Activated CD8-positive, alpha-beta memory T cell treated with anti-CD3 and anti-CD28 coated beads for 4 hours (primary cell): ENCODE measurements at places on chromosomes 4 and X.

DNA sequence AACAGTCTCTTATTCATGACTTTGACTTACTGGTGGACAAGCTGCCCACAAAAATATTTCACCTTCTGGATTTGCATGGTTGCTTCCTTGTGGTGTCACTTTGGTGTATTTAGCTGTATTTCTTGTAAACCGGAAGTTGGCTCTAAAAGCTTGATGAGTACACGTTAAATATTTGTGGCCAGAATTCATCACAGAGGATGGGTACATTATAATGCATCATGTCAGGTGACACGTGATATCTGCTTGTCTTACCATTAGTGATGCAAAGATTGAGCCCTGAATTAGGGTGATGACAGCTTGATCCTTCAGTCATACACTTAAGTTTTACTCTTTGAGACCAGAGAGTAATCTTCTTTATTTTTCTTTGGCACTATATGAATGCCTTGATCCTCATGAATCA, 188.3 kb upstream of the RPS6KA3 start:
- no peak for DNase-seq

- no peak for DNase-seq
Measured at GRCh38 chrX:136750364-136750763, 30.4 kb downstream of the ARHGEF6 start.

DNA sequence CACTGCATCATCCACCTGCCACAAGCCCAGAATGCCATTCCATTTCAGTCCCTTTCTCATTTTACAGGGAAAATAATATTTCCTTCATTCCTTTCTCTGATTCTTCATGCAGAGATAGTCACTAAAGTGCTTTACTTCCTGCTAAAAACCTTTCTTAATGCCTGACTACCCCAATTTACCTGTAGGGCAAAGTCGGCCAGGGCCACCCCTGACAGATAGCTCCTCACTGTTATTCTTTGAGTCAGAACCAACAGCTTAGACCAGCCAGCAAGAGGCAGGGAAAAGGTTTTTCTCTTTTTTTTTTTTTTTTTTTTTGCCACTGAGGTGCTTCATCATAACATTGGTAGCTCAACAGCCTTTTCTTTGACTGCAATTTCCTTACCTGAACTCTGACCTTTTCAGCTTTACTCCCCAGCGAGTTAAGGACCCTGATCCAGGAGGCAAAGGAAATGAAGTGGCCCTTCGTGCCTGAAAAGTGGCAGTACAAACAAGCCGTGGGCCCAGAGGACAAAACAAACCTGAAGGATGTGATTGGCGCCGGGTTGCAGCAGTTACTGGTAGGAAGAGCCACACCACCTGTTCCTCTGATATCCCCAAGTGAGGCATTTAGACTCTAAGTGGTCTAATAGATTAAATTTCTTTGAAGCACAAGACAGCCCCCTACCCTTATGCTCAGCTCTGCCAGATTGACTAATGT, 85.0 kb downstream of the ALPK1 start:
- DNase-seq: no peak

DNA sequence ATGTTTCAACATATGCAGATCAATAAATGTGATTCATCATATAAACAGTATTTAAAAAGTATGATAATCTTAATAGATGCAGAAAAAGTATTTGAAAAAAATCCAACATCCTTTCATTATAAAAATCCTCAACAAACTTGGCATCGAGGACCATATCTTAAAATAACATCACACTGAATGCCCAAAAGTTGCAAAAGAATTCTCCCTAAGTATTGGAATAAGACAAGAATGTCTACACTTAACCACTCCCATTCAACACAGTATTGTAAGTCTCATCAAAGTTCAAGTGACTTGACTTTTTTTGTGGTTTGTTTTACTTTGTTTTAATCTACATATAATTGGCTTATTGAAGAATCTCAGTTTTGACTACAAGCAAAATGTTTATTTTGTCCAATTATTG, 779.0 kb upstream of the SLIT2 start:
- no peak for DNase-seq

GRCh38 chrX:63656871-63657580, 128.0 kb downstream of the ARHGEF9 start:
- no peak for DNase-seq

GRCh38 chrX:28850955-28851354, 263.7 kb downstream of the IL1RAPL1 start:
- no peak for DNase-seq

- DNase-seq: no peak
Measured at GRCh38 chr4:181564625-181565024, 678.6 kb upstream of the TENM3 start.

GRCh38 chr4:151407466-151408379, 1.3 kb upstream of the FHIP1A start:
- DNase-seq: no peak

GRCh38 chr4:93313197-93313596, 515.4 kb upstream of the ATOH1 start:
- DNase-seq: no peak

DNA sequence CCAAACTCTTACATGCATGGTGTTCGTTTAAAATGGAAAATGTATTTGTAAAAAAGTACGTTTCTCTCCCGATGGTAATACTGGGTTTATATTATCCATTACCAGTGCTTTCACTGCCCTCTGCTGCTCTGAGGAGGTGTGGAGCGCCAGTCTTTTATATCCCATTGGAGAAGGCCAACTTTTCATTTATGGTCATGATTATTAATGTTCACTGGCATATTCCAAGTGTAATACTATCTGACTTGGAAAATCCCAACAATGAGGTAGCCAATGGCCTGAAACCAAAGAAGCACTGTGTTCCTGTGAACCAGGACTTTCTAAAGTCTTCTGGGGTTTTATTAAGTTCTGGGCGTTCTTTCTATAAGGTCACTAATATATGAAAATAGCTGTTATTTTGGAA, 80.7 kb downstream of the SYNPO2 start:
- no peak for DNase-seq

DNA sequence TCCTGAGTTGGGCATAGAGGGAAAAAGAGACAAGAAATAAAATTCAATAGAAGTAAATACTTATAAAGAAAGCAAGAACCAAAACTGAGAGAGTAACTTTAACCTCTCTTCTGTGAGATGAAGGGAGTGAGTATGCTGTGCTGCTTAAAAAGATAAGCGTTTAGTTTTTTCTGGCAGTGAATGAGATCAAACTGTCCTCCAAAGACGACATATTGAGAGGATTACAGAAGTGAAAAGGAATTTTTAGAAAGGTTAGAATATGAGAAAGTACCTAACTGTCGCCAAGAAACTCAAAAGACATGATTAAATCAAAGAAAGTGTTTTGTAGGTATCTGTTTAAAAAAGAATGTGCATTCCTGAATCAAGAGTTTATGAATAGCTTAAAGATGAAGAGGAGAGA, 16.0 kb downstream of the GAB1 start:
- DNase-seq: no peak

GRCh38 chrX:1493877-1494510, 41.3 kb upstream of the ASMTL start:
- no peak for DNase-seq

DNA sequence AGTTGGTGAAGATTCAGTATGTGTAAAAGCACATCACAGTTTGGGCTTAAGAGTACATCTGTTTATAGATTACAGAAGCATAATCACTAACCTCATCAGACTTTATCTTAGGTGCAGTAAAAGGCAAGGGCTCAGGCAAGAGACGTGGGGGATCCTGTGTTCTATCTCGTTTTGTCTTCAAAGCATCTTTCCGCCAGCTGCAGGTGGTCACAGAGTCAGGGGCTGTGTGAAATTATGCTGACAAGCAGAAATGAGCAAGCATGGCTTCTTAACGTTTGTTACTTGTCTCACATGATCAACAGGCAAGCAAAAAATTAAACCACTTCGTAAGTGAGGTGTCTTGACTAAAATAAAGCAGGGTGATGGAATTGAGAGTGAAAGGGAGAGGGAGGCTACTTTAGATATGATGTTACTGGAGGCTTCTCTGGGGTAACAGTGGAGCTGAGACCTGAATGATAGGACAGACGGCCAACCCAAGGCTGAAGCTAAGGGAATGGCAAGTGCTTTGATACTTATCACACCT, 1.4 kb upstream of the TEC start:
- DNase-seq: no peak

DNA sequence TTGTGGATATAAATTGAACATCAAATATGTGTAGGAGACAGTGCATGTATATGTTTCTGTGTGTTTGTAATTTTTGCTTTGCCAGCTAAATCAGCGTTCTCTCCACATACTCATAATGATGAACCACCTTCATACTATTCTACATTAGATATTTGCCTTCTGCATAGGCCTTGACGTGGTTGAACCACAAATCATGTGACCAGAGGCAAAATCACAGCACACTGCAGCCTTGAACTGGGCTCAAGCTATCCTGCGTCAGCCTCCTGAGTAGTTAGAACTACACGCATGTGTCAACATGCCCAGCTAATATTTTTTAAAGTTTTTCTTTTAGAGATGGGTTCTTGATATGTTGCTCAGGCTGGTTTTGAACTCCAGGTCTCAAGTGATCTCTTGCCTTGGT, 9.5 kb downstream of the UBQLN2 start:
- DNase-seq: no peak

GRCh38 chr4:49000806-49001205, 14.7 kb downstream of the CWH43 start:
- no peak for DNase-seq

DNA sequence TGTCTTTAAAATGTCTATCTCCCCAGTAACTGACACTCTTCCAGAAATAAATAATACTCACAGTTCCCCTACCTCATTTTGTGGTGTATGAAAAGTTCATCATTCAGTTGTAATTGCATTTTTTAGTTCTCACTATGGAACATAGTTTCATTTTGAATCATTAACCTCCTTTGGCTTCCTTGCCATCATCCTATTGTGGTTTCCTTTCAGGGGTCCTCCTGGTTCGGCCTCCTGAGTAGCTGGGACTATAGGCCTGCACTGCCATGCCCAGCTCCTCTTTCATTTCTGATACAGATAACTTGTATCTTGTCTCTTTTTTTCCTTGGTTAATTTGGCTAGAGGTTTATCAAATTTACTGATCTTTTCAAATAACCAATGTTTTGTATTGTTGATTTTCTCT, 23.1 kb upstream of the BLTP1 start:
- no peak for DNase-seq
